Stimulated activated CD8-positive, alpha-beta memory T cell treated with anti-CD3 and anti-CD28 coated beads, Interleukin-15, amount 100 ng/mL, for 4 hours (primary cell): ENCODE measurements at places on chromosomes 1 and 21.

DNA sequence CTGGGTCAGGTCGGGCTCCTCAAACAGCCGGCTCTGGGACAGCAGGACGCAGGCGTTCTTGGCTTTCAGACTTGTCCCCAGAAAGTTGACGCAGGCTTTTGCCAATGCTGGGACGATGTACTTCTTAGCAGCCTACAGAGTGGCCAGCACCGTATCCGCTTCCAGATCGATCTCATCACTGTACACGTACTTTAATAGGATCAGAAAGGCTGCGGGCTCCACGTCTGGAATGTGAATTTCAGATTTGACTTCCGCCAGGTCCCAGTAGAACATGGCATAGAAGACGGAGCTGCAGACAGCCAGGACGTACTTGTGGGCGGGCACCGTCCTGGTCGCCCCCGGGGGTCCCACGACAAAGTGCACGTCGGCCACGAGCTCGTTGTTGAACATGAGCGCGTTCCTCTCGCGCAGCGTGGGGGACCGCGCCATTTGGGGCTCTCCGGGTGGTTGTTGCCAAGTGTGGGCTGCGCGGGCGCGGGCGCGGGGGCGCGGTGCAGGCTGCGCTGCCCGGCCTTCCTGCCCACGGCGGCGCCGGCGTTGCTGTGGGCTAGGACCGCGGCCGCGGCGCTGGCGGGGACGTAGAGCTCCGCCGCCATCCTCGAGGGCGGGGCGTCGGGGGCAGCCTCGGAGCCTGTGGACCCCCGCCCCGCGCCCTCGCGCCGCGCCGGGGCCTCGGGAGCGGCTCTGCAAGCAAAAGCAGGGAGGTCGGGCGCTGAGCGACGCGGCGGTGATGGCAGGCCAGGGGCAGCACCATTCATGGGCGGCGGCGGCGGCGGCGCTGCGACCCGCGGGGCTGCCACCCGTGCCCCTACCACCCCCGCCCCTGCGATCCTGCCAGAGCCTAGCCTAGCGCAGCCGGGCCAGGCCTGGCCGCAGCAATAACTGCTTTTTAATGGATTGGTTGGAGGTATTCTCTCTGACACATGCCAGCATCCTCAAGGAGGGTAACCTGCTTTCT is 10.6 kb downstream of the CNR2 start:
- DNase-seq, result no peak

DNA sequence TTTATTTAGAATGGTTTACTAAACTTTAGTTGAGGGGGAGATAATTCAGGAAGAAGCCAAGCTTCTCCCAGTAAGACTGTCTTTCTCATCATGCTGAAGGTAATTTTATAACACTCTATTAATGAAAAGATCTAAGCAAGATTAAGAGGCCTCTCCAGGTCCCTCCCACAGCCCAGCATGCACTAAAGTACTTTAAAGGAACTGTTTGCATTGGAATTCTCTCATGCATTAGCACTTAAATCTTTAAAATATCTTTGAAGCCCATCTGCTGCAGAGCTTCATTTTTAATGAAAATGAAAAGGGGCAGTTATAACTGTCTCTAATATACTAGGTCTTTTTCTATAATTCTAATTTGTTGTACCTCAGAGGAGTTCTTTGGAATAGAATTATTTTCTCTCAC is 1379.1 kb upstream of the ADGRL4 start:
- DNase-seq, result no peak

- DNase-seq, result no peak
Observed at GRCh38 chr21:21236996-21237395, 238.8 kb downstream of the NCAM2 start.

DNA sequence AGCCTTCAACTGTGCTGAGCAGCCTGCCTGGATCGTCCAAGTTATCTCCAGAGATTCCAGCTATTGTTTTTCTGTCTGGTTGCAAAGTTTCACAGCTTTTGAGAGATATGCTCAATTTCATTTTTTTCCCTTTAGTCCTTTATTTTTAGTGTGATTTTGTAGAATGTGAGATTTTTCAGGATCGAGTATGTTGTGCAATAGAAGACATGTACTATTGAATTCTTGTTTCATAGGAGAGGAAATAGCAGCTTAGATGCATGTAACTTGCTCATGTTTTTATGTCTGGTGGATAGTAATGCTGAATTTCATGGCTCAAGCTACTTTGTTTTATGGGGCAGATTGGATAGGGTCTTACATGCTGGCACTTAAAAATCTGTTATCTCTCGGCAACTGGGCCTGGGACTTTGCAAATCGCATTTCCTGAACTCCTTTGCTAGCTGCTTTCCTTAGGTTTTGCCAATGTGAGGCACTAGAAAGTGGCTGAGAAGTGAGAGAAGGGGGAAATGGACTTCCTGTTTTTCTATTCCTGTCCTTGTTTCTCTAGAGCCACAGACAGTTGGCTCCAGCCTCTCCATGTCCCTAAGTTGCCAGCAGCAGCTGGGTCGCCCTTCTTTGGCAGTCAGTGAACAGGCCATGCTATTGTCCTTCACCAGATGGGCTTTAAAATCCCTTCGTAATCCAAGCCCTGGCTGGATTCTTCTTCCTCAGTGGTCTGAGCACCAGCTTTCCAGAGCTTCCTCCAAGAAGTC is 101.4 kb upstream of the PDE4B start:
- no peak for DNase-seq

- no peak for DNase-seq
Observed at GRCh38 chr1:57894315-57894714, 470.5 kb upstream of the DAB1 start.

- DNase-seq, result no peak
Observed at GRCh38 chr1:202270871-202271326, 70.8 kb downstream of the UBE2T start.
